Activated CD4-positive, CD25-positive, alpha-beta regulatory T cell (primary cell): ENCODE measurements at places on chromosomes 12 and 14.

- DNase-seq = no peak
Measured at GRCh38 chr14:33871394-33871793, 79.5 kb downstream of the EGLN3 start.

GRCh38 chr12:95326445-95326844 is 108.8 kb downstream of the VEZT start:
- no peak for DNase-seq

- DNase-seq = no peak
Measured at GRCh38 chr12:1913377-1914113, 4.9 kb downstream of the CACNA2D4 start.

- DNase-seq = no peak
Measured at GRCh38 chr14:103155010-103155409, 31.7 kb downstream of the TNFAIP2 start.

DNA sequence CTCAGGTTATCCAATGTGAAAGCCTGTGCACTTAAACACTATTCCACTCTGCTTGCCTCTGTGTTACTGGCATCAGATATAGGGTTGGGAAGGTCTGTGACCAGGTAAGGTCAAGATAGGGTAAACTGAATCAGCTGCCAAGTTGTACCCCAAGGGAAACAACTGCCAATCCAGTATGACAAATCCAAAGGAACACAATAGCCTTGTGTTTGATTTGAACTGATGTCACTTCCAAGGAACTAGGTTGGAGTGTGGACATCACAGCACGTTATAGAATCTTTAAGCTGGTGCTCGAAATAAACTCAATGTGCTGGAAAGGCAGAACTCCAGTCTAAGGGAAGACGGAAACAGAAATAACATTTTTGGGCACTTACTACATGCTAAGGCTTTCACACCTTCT is 223.4 kb upstream of the BTG1 start:
- no peak for DNase-seq

- no peak for DNase-seq
Measured at GRCh38 chr12:107267604-107268003, 174.3 kb upstream of the CRY1 start.

- DNase-seq = no peak
Measured at GRCh38 chr12:62214846-62215245, 45.4 kb upstream of the USP15 start.
